ENCODE measurements at places on chromosomes 3 and 15. TPM values are rescaled to one million over a fixed set of nuclear protein-coding genes. Genes with fewer than 3 reads are reported as not detected.

DNA sequence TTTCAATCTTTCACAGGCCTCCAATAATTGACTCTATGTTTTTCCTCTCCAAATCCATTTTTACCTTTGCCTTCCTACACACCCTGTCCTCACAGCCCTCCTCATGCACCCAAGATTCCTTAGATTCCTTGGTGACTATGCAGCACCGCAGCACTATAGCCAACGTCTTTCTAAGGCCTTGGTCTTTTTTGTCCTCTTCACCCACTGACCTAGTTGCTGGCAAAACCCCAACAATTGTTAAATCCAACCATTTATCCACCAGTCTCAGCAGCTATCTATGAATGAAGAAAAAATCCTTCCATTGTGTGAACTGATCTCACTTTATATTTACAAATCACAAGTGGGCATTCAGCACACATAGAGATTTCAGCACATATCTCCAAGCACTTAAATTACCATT is 203.9 kb downstream of the VGLL3 start:
- no peak for DNase-seq
- no peak overlapping the region for H3K4me3 ChIP-seq
- H3K27me3 ChIP-seq, result no peaks in the 10 kb centered on the region
- no peaks in the 10 kb centered on the region for H3K4me1 ChIP-seq
- H3K36me3 ChIP-seq, result no peaks in the 10 kb centered on the region
- H3K27ac ChIP-seq, result no peak overlapping the region

- H3K27me3 ChIP-seq, result no peaks in the 10 kb centered on the region
- no peak for DNase-seq
These were observed 497.7 kb upstream of the THBS1 start for GRCh38 chr15:39083213-39083612.

GRCh38 chr3:13850161-13850945 is 29.5 kb downstream of the WNT7A start:
- no peaks in the 10 kb centered on the region for H3K36me3 ChIP-seq
- no peaks in the 10 kb centered on the region for H3K27me3 ChIP-seq
- no peak overlapping the region for H3K27ac ChIP-seq
- DNase-seq, result no peak
- no peak overlapping the region for H3K4me3 ChIP-seq
- no peaks in the 10 kb centered on the region for H3K4me1 ChIP-seq

Gene SLC35A5
- 25.1 TPM for total RNA-seq

DNA sequence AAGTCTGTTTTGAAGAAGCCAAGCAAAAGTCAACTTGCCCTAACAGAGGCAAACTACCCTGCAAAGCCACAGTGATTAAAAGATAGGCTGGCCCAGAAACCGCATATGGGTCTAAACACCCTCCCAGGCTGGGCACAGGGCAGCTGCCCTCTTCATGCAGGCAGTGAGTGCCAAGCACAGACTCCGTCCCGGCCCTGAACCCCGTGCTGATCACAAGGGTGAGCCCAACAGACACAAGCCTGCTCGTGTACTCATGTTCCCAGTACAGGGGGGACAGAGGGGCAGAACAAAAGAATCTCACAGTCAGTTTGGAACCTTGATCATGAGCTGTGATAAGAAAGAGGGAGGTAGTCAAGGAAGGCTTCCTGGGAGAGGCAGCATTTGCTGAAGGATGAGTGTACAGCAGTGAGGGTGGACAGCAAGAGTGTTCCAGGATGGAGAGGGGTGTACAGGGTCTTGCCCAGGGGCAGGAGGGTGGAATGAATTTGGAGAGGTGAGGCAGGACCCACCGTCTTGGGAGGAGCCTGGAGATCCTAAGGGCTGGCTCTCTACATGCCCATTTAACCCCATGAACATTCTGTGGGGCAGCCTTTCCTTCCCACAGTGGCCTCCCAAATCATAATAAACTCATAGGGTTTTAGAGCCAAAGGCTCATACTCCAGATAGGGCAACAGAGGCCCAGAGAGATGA is 43.2 kb upstream of the PRR23E start:
- H3K4me1 ChIP-seq, result no peaks in the 10 kb centered on the region
- no peak for DNase-seq
- no peaks in the 10 kb centered on the region for H3K36me3 ChIP-seq
- no peak overlapping the region for H3K4me3 ChIP-seq
- no peak overlapping the region for H3K27ac ChIP-seq

Gene IQGAP1
- total RNA-seq, result 173 TPM

DNA sequence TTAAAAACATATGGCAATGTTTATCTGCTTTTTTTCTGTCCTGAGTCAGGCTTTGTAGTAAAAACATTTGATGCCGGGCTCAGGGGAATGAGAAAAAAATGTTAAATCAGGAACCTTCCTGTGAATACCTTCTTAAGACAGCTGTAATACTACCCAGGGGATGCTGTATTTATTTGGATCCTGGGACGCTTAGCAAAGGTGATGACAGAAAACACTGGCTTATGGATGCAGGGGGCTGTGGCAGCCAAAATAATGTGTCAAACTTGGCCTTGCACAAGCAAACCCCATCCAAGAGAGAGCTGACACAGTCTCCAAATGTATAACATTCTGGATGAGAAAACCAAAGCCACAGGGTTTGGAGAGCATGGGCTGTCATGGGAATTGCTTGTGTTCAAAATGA is 438.2 kb upstream of the PROK2 start:
- no peaks in the 10 kb centered on the region for H3K36me3 ChIP-seq
- H3K4me1 ChIP-seq, result no peaks in the 10 kb centered on the region
- H3K4me3 ChIP-seq, result no peak overlapping the region

- no peak for DNase-seq
- H3K27ac ChIP-seq, result peak overlapping the region; percentile 92
- peak overlapping the region; percentile 73 for H3K4me3 ChIP-seq
- H3K4me1 ChIP-seq, result peaks cover 46% of the 10 kb centered on the region
- no peaks in the 10 kb centered on the region for H3K27me3 ChIP-seq
These were observed 1.0 kb downstream of the COPS2 start for GRCh38 chr15:49154359-49154758.

DNA sequence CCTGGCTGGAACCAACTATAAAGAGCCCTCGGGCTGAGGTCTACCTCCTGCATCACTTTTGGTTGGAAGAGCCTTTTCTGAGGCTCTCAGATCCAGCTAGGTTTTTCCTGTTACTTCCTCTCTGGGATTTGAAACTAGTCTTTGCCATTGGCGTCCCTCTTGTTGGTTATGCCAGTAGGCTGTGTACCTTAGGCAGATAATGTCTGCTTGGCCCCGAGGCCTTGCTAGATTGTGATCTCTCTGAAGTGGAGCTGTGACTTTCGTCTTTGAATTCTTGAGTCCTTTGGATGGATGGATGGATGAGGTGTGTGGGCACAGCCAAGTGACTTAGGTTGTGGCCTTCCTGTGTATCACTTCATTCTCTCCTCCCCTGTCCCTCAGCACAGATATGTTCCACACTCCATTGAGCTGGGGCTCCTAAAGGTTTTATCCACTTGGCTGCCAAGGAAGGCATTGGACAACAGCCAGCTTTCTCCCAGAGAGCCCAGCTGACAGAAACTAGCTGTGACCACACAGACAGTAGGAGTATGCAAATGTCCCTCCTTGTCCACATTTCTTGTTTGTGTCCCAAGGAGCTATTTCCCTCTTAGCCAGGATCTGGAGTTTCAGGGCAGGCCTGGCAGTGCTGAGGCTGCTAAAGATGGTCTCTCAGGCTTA is 7.9 kb upstream of the DNAJC17 start:
- no peak for DNase-seq
- H3K27ac ChIP-seq, result no peak overlapping the region
- H3K4me1 ChIP-seq, result no peaks in the 10 kb centered on the region

Gene LINGO1
- total RNA-seq, result not detected

Gene MAP4
- total RNA-seq, result 117 TPM

Gene GRM7
- total RNA-seq, result not detected

DNA sequence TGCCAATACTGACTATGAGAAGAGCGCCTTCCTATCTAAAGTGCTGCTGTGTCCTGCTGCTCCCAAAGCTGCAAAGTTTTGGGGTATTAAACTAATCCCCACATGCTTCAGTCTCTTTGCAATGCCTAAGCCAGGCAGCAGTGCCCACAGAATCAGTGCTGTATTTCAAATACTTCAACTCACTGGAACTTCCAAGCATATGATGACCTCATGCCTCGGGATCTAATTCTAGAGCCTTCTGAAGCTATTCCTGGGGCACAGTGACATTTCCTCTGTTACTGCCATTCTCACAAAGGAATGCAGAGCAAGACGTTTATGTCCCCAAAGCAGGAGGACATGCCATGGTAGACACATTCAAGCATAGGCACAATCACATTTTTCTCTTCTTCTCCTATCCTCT is 78.5 kb downstream of the CD200 start:
- H3K4me3 ChIP-seq, result no peak overlapping the region
- DNase-seq, result no peak
- H3K4me1 ChIP-seq, result no peaks in the 10 kb centered on the region
- no peaks in the 10 kb centered on the region for H3K27me3 ChIP-seq
- no peak overlapping the region for H3K27ac ChIP-seq

DNA sequence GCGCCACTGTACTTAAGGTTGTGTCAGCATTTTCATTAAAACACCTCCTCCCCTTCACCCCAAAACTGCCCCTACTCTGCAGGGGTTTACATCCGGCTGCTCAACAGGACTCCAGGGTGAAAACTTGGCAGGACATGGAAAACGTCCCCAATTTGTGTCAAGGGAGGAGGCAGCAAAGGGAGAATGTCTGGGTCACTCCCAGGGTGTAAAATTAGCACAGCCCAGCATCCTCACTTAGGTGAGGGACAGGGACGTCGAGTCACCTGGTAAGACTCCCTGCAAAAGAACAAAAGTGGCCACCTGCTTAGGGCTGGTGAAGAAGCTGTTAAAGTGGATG is 532.3 kb downstream of the FOXP1 start:
- no peaks in the 10 kb centered on the region for H3K27me3 ChIP-seq
- H3K4me3 ChIP-seq, result no peak overlapping the region
- peaks cover 36% of the 10 kb centered on the region for H3K36me3 ChIP-seq
- H3K27ac ChIP-seq, result no peak overlapping the region

DNA sequence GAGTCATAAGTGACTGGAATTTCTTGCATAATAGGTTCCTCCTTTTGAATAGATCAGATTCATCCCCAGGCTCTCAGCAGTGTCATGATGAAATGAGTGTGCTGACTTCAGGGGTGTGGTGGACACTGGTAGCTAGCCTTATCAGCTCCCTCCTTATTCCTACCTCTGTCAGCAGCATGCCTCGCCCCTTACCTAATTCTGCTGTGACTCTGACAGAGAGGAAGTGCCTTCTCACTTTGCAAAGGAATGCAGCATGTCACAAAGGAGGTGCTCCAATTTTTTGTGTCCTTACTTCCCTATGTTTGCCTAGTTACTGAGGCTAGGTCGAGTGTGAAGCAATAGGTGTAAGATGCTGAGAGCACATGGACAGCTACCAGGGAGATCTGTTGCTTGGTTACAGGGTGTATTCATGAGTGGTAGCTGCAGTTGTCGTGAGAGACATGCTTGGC is 90.6 kb downstream of the TNFAIP8L3 start:
- no peak overlapping the region for H3K27ac ChIP-seq
- H3K4me1 ChIP-seq, result no peaks in the 10 kb centered on the region
- H3K36me3 ChIP-seq, result no peaks in the 10 kb centered on the region
- DNase-seq, result no peak
- H3K27me3 ChIP-seq, result no peaks in the 10 kb centered on the region
- H3K4me3 ChIP-seq, result no peak overlapping the region

- H3K4me3 ChIP-seq, result no peak overlapping the region
- no peaks in the 10 kb centered on the region for H3K27me3 ChIP-seq
- no peaks in the 10 kb centered on the region for H3K36me3 ChIP-seq
These were observed 622.1 kb downstream of the IGSF11 start for GRCh38 chr3:118412503-118412902.

Gene GABRG3
- total RNA-seq, result not detected

GRCh38 chr15:72838311-72838731 is 54.8 kb upstream of the ADPGK start:
- no peaks in the 10 kb centered on the region for H3K27me3 ChIP-seq
- H3K27ac ChIP-seq, result no peak overlapping the region
- no peak for DNase-seq
- no peaks in the 10 kb centered on the region for H3K36me3 ChIP-seq
- H3K4me3 ChIP-seq, result no peak overlapping the region

Gene PLSCR2
- total RNA-seq, result not detected

Gene KNG1
- total RNA-seq, result not detected

GRCh38 chr3:124811436-124811835 is 75.7 kb downstream of the ITGB5 start:
- no peaks in the 10 kb centered on the region for H3K27me3 ChIP-seq
- no peak overlapping the region for H3K4me3 ChIP-seq
- DNase-seq, result no peak
- no peaks in the 10 kb centered on the region for H3K36me3 ChIP-seq
- no peaks in the 10 kb centered on the region for H3K4me1 ChIP-seq

- H3K4me3 ChIP-seq, result no peak overlapping the region
- no peaks in the 10 kb centered on the region for H3K36me3 ChIP-seq
- no peak overlapping the region for H3K27ac ChIP-seq
- DNase-seq, result no peak
- H3K27me3 ChIP-seq, result no peaks in the 10 kb centered on the region
These were observed 71.0 kb upstream of the ZNF280D start for GRCh38 chr15:56804279-56804678.

- no peak overlapping the region for H3K4me3 ChIP-seq
- no peak overlapping the region for H3K27ac ChIP-seq
- no peak for DNase-seq
- no peaks in the 10 kb centered on the region for H3K4me1 ChIP-seq
These were observed 114.1 kb upstream of the CDIN1 start for GRCh38 chr15:36465304-36465703.

- H3K27ac ChIP-seq, result no peak overlapping the region
These were observed 193.6 kb downstream of the CLSTN2 start for GRCh38 chr3:140128631-140129030.

DNA sequence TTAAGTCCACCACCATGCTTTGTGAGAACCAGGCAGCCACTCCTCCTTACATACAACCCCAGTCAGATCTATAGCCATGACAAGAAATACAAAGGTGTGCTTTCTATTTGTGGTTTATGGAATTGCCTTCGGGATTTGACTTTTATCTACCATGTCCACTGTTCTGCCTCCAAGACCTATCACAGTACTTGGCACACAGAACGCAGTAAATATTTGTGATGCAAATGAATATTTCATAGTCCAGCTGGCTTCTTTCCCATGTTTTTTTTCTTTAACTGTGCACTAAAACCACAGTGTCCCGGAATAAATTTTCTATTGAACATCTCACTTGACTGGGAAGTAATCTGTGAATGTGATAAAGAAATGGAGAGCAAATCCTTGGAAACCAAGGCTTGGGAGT is 314.7 kb downstream of the RORA start:
- H3K4me3 ChIP-seq, result no peak overlapping the region
- no peak for DNase-seq
- H3K27ac ChIP-seq, result no peak overlapping the region

GRCh38 chr3:85364296-85364909 is 405.6 kb downstream of the CADM2 start:
- no peak overlapping the region for H3K27ac ChIP-seq
- no peaks in the 10 kb centered on the region for H3K4me1 ChIP-seq
- H3K27me3 ChIP-seq, result no peaks in the 10 kb centered on the region
- no peaks in the 10 kb centered on the region for H3K36me3 ChIP-seq
- H3K4me3 ChIP-seq, result no peak overlapping the region

DNA sequence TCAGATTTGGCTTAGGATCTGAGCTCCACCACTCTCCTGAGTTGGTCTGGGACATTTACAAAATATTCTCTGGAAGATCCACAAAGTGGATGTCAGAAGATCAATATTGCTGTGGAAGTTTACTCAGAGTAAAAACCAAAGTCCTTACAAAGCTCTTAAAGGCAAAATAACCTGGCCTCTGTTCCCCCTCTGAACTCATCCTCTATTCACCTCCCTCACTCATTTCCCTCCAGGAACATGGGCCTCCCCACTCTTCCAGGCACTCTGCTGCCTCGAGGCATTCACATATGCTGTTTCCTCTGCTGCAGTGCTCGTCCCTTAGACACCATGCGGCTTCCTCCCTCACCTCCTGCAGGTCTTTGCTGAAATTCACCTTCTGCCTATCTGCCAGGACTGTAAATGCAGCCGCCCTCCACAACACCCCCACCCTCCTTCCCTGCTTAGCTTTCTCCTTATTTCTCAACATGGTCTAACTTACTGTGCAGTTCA is 19.1 kb upstream of the CCDC174 start:
- H3K27me3 ChIP-seq, result no peaks in the 10 kb centered on the region
- DNase-seq, result no peak
- no peaks in the 10 kb centered on the region for H3K36me3 ChIP-seq
- H3K27ac ChIP-seq, result no peak overlapping the region
